ENCODE measurements at places on chromosomes 6 and 20.

DNA sequence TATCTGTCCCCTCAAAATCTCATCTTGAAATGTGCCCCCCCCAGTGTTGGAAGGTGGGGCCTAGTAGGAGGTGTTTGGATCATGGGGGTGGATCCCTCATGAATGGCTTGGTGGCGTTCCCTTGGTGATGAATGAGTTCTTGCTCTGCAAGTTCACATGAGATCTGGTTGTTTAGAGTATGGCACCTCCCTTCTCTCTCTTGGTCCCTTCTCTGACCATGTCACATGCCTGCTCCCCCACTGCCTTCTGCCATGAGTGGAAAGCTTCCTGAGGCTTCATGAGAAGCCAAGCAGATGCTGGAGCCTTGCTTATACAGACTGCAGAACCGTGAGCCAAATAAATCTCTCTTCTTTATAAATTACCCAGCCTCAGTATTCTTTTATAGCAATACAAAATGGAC is 70.9 kb downstream of the MAN1A1 start:
- no peak for DNase-seq

DNA sequence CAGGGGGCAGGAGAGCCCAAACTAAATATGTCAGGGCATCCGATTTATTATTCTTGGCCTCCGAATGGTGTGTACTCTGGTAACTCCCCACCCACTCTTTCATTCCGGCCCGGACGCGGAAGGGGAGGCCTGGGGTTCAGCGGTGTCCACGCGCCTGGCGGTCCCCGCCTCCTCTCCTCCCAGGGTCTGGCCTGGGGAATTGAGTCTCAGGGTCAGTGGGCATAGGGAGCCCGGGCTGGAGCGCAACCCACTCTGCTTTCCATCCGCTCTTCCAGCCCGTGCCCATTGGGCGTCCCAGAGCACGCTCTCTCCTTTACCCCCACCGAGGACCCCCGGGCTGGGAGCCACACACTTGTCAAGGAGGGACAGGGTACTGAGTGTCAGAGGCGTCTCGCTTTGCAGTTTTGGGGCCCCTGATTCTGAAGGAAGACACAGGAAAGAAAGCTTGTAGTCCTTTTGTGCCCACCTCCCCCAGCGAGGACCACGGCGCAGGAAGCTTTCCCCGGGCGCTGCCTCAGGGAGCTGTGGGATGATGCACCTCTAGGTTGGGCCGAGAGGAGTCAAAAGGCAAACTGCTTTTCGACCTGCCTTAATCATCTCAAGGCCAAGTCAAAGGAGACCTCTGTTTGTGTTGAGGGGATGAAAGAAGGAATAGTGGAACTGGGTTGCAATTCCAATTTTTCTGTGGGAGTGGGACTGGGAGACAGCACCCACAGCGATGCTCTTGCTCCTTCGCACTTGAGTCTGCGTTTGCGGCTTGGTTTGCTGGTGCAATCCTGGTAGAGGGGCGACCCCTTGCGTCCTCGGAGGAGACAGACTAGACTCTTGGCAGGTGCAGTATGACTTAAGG is 2.5 kb downstream of the RSPO3 start:
- peak; percentile 67 for DNase-seq

DNA sequence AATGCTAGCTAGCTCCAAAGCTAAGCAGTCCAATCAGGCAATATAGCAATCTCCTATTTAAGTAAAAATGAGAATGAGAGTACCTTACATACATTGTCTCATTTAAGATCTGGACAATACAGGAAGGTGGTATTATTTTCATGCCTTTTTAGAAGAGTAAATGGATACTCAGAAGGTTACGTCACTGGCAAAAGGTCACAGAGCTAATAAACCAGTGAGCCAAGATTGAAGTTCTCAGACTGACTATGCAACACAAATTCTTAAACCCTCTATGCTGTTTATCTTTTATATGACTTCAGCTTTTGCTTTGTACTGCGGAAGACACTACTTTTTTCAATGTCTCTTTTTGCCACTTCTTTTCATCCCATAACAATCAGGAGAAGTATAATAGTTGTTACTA is 135.2 kb upstream of the PRL start:
- DNase-seq, result no peak

DNA sequence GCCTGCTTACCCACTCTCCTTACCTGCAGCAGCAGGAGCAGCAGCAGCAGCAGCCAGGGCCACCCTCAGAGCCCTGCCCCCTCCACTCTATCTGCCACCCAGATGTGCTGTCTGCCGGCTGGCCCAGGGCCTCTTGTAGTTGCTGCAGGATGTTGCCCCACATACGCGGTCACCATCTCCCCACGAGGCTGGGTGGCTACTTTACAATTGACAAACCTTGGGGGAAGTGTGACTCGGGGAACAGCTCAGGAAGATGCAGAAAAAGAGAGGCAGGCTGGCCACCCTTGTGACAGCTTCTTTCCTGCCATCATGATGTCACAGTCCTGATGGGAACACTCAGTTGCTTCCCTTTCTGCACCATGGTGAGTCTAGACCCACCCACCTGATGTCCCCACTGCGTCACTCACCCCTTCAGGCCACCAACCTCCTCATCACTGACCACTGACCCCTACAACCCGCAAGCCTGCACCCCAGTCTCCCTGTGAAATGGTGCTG is 14.5 kb downstream of the TREM1 start:
- no peak for DNase-seq

DNA sequence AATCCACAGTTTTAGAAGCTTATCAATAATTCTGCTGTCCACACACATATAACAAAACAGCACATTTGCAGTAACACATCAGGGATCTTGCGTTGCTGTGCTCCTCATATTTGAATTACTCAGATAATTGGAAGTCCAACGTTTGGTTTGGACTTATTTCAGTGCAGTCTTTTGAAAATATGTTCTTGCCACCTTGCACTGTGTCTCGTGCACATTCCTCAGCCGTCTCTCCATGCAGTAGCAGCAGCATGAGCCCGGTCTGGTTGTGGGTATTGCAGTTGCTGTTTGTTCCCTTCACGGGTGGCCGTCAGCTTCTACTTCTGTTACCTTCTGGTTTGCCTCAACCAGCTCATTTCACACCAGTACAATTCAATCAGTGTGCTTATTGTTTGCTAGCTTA is 215.5 kb downstream of the SLC24A3 start:
- no peak for DNase-seq

DNA sequence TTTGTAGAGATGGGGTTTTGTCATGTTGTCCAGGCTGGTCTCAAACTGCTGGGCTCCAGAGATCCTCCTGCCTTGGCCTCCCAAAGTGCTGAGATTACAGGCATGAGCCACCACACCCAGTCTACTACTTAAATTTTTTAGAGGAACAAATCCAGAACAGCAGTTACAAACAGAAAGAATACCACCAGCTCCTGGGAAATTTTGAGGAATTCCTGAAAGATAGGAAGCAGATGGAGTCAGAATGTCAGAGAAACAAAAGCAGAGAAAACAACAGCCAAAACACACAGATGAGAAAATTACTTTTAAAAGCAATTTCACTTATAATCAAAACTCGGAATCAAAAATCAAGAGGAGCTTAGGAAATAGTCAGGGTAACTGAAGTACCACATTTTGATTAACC is 543.3 kb upstream of the MARCKS start:
- no peak for DNase-seq

- no peak for DNase-seq
Observed at GRCh38 chr20:22825546-22825945, 209.6 kb upstream of the SSTR4 start.

DNA sequence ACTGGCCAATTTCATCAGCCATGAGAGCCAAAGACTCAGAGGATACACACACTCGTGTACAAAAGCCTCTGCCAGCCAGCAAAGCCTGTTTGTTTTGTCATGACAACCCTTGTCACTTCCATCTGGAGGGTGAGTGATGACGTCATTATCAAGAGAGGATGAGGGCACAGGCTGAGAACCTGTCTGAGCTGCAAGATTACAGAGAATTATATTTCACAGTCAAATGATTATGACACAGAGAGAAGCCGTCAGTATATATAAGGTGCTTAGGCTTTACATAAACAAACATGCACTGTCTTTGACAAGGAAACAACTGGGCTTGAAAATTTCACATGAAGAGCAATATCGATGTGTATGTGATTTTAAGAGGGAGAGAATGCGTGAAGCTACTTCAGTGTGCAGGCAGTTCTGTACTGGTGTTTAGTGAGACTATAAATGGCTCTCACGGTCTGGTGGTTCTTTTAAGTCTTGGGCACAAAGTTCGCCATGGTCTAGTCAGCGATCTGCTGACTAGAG is 36.5 kb upstream of the BCLAF1 start:
- no peak for DNase-seq

DNA sequence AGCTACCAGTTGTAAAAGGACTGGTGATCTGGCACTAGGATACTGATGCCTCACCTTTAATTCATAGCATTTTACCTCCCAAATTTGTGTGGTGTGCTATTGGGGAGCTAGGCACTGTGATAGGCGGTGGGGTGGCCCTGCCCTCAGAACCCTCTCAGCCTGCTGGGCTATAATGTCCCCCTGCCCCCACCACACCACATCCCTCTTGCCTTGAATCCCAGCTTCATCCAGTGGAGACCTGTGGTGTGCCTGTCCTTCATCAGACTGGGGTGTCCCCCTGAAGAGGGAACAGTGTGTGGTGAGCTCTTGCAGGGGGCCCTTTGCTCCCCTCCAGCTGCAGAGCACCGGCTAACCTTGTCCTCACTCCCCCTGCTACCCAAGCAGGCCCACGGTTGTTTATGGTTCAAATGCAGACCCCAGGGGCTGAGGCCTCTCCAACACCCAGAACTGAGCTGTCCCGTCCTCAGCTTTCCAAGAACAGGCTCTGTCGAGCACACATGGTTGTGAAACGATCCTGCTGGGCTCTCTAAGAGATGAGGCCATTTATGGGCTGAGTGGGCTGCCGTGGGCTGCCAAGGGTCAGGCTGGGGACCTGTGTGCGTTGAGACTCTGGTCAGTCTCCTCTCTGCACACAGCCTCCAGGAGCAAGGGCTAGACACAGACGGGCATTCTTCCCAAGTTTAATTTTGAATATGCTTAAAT is 26.9 kb upstream of the VEGFA start:
- DNase-seq, result no peak

DNA sequence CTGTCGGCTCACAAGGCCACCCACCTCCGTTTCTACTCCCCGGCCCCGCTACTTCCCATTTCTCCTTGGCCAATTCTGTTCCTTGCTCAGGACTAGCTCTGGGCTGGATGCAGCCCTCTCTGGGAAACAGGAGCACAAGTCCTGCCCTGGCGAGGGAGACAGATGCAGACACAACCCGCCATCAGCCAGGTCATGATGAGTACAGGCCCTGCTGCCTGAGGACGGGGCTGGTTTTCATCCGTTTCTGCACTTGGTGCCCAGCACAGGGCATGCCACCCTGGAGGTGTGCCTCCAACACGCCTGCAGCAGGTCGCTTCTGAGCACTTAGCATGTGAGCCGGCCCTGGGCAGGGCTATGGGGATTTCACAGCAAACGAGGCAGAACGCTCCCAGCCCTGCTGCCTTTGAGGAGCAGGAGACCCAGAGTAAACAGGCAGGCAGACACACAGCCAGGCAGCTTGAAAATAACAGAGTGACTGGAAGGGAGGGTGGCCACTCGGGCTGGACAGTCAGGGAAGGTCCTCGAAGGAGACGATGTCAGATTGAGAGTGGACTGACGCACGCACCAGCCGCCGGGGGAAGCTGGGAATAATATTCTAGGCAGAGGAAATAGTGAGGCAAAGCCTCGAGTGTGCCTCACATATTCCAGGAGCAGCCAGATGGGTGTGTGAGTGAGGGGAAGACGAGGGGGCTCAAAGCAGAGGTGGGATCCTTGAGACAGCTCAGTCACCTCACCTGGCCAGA is 21.2 kb upstream of the VSTM2L start:
- no peak for DNase-seq

Measured in stimulated activated CD4-positive, alpha-beta T cell treated with anti-CD3 and anti-CD28 coated beads, Interleukin-4, amount 100 ng/mL, for 1 hour (primary cell).